IMR-90 (cell line): ENCODE measurements at places on chromosomes 6 and 20. TPM values are rescaled to one million over a fixed set of nuclear protein-coding genes. Genes with fewer than 3 reads are reported as not detected.

The SLC26A8 gene
- not detected in 2 replicates for total RNA-seq

The OTOR gene
- not detected in 2 replicates for total RNA-seq

The COL12A1 gene
- 452 and 502 TPM in 2 replicates for total RNA-seq

The PRDM13 gene
- total RNA-seq, result not detected in 2 replicates

The TTBK1 gene
- total RNA-seq, result under 0.01 TPM in 1 of 2 replicates, not detected in the other

The MYH7B gene
- not detected in 2 replicates for total RNA-seq

The DCDC2 gene
- not detected in 2 replicates for total RNA-seq

The FAM162B gene
- 3.2 and 3.6 TPM in 2 replicates for total RNA-seq

The COL21A1 gene
- total RNA-seq, result not detected in 2 replicates

The PAQR8 gene
- total RNA-seq, result 1.6 and 1.7 TPM in 2 replicates

The TPBG gene
- total RNA-seq, result 19.7 and 20.0 TPM in 2 replicates

The GTSF1L gene
- total RNA-seq, result not detected in 2 replicates

DNA sequence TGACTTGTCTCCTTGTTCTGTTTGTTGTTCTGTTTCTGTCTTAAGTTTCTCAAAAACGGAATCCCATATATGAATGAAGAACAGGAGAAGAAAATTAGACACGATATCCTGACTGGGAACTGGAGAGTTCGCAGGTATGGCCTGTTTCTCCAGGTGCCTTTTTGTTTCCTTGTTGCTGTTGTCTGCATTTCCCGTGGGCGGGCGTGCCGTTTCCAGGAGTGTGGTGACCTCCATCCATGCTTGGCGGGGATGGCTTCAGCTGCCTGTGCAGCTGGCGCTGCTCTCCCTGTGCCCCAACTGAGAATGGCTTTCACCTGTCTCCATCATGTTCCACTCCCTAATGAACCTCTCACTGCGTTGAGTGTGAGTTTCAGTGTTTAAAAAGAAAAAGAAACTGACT, 4.4 kb downstream of the PNLDC1 start:
- H3K4me1 ChIP-seq, result no peaks in the 10 kb centered on the region; the same call in 1 of the 2 replicates
- H3K27ac ChIP-seq, result no peak overlapping the region
- no peak overlapping the region for H3K4me3 ChIP-seq
- no peak for DNase-seq
- H3K36me3 ChIP-seq, result peaks cover 4% of the 10 kb centered on the region; the same call in 1 of the 2 replicates

DNA sequence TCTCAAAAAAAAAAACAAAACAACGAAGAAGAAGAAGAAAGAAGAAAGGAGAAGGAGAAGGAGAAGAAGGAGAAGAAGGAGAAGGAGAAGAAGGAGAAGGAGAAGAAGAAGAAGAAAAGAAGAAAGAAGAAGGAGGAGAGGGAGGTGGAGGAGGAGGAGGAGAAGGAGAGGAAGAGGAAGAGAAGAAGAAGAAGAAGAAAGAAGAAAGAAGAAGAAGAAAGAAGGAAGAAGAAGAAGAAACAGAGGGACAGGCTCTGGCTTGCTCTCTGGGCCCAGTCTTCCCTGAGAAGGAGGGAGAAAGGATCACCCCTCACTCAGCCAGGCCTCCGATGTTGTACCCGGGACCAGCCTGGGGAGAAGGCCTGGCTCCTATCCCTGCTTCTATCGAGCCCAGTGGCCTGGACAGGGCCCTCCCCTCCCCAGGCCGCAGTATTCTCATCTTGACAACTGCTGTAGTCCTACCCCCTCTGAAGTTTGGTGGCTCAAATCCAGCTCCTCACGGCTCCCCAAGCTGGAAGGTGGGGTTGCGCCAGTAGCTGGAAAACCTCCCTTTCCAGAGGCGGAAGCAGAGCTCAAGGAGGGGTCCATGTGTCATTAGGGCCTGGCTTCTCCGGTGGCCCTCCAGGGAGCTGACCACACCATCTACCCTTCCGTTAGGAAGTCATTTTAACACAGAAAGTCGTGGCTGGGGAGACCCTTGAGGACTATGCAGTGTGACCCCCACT, 18.9 kb downstream of the C6orf132 start:
- DNase-seq, result no peak
- peaks cover 2% of the 10 kb centered on the region; the same call in 1 of the 2 replicates for H3K36me3 ChIP-seq
- peaks cover 13% of the 10 kb centered on the region for H3K4me1 ChIP-seq
- no peaks in the 10 kb centered on the region for H3K27me3 ChIP-seq
- no peak overlapping the region for H3K27ac ChIP-seq

DNA sequence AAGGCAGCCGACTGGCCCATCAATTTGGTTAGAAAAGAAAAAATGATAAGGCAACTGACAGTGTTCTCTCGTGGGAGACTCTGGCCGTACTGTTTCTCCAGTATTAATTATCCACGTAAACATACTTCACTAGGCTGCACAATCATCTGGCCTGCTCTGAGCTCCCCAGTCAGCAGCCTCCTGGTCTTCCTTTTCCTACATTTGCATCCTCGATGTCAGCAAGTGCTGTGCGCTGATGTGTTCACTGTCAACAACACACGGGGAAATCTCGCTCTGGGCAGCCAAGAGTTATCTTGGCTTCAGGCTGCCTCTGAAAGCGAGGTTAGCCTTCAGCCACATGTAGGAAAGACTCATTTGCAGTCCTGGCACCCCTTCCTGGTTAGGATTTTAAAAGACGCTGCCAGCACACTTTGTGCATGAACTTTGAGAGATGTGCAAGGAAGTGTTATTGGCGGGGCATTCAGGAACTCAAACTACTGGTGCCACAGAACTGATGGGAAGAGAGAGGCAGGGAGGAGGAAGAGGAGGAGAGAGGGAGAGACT, 460.5 kb upstream of the ARID1B start:
- no peak for DNase-seq
- H3K4me1 ChIP-seq, result no peaks in the 10 kb centered on the region
- no peaks in the 10 kb centered on the region for H3K36me3 ChIP-seq
- no peak overlapping the region for H3K4me3 ChIP-seq

GRCh38 chr6:12477616-12478015, 187.5 kb downstream of the EDN1 start:
- no peaks in the 10 kb centered on the region for H3K36me3 ChIP-seq
- no peak overlapping the region for H3K4me3 ChIP-seq
- peaks cover 2% of the 10 kb centered on the region; the same call in 1 of the 2 replicates for H3K4me1 ChIP-seq
- no peak overlapping the region for H3K27ac ChIP-seq

DNA sequence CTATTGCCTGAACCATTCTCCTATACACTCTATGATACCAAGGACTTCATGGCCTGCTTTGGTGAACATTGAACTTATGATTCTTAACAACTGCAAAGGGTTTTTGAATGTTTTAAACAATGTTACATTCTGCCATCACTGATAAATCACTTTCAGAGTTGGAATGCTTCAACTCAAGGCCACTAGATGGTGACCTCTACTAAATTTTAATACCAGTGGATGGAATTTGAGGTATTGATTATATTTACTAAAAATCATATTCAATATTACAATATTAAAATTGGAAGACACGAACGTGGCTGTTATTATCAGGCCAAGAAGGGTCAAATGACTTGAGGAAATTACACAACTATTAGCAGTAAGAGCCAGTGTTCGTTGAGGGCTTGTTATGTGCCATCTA, 18.6 kb downstream of the MYCT1 start:
- no peaks in the 10 kb centered on the region for H3K27me3 ChIP-seq
- no peak overlapping the region for H3K4me3 ChIP-seq
- no peak overlapping the region for H3K27ac ChIP-seq
- no peaks in the 10 kb centered on the region for H3K4me1 ChIP-seq

GRCh38 chr6:21508753-21509152, 84.8 kb upstream of the SOX4 start:
- no peak for DNase-seq
- no peaks in the 10 kb centered on the region for H3K4me1 ChIP-seq
- no peak overlapping the region for H3K27ac ChIP-seq

GRCh38 chr6:106334646-106335448, 9.3 kb upstream of the ATG5 start:
- H3K27ac ChIP-seq, result no peak overlapping the region
- peak; percentile 47 for DNase-seq
- peaks cover 18% of the 10 kb centered on the region for H3K27me3 ChIP-seq
- no peaks in the 10 kb centered on the region for H3K36me3 ChIP-seq
- no peak overlapping the region for H3K4me3 ChIP-seq

GRCh38 chr6:26006086-26006939, 43.7 kb downstream of the TRIM38 start:
- no peaks in the 10 kb centered on the region for H3K36me3 ChIP-seq
- no peak overlapping the region for H3K27ac ChIP-seq
- no peak for DNase-seq
- no peak overlapping the region for H3K4me3 ChIP-seq
- H3K27me3 ChIP-seq, result no peaks in the 10 kb centered on the region

- peak; percentile 77 for DNase-seq
- H3K27ac ChIP-seq, result peak overlapping the region; percentile 6; the same call in 1 of the 2 replicates
Measured at GRCh38 chr20:12053353-12053752, 135.7 kb downstream of the BTBD3 start.

GRCh38 chr6:85460921-85461797, 11.3 kb downstream of the NT5E start:
- H3K4me3 ChIP-seq, result no peak overlapping the region
- no peak for DNase-seq
- H3K4me1 ChIP-seq, result peaks cover 51% of the 10 kb centered on the region

GRCh38 chr6:119720160-119720559, 370.6 kb upstream of the MAN1A1 start:
- DNase-seq, result peak; percentile 1
- no peaks in the 10 kb centered on the region for H3K27me3 ChIP-seq
- no peaks in the 10 kb centered on the region for H3K36me3 ChIP-seq
- H3K4me3 ChIP-seq, result no peak overlapping the region

DNA sequence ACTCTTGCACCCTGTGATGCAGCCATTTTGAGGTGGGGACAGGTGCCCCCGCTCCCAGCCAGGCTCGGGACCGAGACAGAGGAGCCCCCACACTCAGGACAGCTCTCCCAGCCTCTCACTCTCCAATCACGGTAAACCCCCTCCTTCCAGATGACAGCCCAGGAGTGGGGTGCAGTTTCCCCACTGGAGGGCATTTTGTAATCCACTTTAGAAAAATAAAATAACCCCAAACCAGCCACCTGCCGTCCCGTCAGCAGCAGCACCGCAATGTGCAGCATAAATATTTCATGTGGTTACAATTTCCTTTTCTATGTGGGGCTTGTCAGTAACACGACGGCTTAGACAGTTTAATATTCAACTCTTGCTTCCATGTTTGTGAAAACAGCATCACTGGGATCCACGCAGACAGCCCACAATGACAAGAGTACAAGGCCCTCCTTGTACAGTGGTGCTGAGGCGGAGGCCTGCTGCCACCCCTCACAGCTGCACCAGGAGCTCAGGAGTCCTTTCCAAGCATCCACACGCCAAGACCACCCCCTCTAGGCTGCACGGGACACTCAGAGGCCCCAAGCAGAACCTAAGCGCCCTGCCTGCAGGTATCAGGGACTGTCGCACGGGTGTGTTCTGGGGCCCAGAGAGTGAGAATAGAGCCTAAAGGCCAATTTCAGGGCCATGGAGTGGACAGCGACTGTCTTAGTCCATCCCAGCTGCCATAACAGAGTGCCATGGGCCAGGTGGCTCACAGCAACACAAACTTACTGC, 116.7 kb downstream of the JPH2 start:
- H3K4me3 ChIP-seq, result no peak overlapping the region
- no peak overlapping the region for H3K27ac ChIP-seq
- no peak for DNase-seq
- H3K4me1 ChIP-seq, result peaks cover 4% of the 10 kb centered on the region

- H3K27ac ChIP-seq, result no peak overlapping the region
- H3K4me3 ChIP-seq, result no peak overlapping the region
- H3K4me1 ChIP-seq, result no peaks in the 10 kb centered on the region
Measured at GRCh38 chr6:54515713-54516112, 207.5 kb downstream of the TINAG start.

DNA sequence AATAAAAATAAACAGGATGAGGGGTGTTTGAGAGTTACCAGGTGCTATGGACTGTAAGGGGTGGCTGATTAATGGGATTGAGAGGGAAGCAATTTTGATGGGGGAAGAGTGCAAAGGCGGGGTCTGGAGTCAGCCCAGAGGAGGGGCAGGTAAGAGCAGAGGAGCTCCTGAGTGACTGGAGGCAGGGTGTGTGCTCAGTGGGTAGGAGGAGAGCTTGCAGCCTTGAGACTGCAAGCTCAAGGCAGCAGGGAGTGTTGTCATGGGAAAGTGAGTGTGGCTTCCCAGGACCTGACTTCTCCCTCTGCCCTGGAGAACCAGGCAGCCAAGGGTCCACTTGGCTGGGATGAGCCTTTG, 54.2 kb downstream of the RAB44 start:
- H3K4me3 ChIP-seq, result no peak overlapping the region
- H3K36me3 ChIP-seq, result no peaks in the 10 kb centered on the region
- no peak for DNase-seq
- H3K27ac ChIP-seq, result no peak overlapping the region

GRCh38 chr6:109759098-109759955, 68.2 kb downstream of the FIG4 start:
- H3K4me3 ChIP-seq, result no peak overlapping the region
- no peaks in the 10 kb centered on the region for H3K36me3 ChIP-seq
- H3K4me1 ChIP-seq, result peaks cover 2% of the 10 kb centered on the region
- H3K27me3 ChIP-seq, result no peaks in the 10 kb centered on the region
- DNase-seq, result no peak

DNA sequence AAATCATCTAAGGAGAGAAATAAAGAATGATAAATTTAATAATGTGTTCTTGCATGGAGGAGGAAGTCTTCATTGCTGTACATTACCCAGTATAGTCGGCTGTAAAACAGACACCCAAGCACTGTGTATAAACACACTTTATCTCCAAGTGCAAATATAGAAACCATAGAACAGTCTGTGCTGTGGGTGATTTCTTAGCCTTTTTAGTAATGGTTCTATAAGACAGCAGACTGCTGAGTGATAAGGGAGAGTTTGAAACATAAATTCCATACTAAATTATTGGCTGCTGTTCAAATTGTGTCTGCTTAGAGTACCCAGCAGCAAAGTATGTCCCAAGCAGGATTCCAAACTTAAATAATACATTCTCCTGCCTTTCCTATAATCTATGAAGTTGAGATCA, 4.6 kb downstream of the FILIP1 start:
- no peaks in the 10 kb centered on the region for H3K27me3 ChIP-seq
- no peaks in the 10 kb centered on the region for H3K36me3 ChIP-seq
- peaks cover 3% of the 10 kb centered on the region; the same call in 1 of the 2 replicates for H3K4me1 ChIP-seq
- DNase-seq, result peak; percentile 27

DNA sequence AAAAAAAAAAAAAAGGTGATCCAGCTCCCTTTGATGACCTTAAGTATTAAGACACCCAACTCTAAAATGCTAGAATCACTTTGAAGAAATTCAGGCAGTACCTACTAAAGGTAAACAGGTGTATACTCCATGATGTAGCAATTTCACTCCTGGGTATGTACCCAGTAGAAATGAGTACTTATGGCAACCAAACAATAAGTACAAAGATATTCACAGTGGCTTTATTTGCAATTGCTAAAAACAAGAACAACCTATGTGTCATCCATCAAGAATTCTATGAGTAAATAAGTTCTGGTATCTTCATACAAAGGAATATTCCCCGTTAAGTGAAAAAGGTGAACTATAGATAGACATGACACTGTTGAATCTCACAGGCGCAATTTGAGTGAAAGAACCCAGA, 29.4 kb downstream of the MDGA1 start:
- H3K4me3 ChIP-seq, result no peak overlapping the region
- no peaks in the 10 kb centered on the region for H3K36me3 ChIP-seq
- peaks cover 18% of the 10 kb centered on the region for H3K4me1 ChIP-seq
- DNase-seq, result no peak
